ENCODE measurements at places on chromosomes 5 and 9. TPM values are rescaled to one million over a fixed set of nuclear protein-coding genes. Genes with fewer than 3 reads are reported as not detected.

GRCh38 chr5:88304356-88304755 lies 35.7 kb upstream of the TMEM161B start:
- no peak for DNase-seq

GRCh38 chr5:35456506-35456905 lies 161.2 kb upstream of the SPEF2 start:
- no peak for DNase-seq

Gene TAS2R1
- total RNA-seq = not detected

GRCh38 chr5:59188419-59189225 lies 605.7 kb downstream of the RAB3C start:
- no peak for DNase-seq

- DNase-seq = no peak
Observed at GRCh38 chr5:2155556-2155955, 272.8 kb upstream of the IRX4 start.

All from GM12878 (cell line).